NB4 (cell line): ENCODE measurements at places on chromosomes 2 and 18.

DNA sequence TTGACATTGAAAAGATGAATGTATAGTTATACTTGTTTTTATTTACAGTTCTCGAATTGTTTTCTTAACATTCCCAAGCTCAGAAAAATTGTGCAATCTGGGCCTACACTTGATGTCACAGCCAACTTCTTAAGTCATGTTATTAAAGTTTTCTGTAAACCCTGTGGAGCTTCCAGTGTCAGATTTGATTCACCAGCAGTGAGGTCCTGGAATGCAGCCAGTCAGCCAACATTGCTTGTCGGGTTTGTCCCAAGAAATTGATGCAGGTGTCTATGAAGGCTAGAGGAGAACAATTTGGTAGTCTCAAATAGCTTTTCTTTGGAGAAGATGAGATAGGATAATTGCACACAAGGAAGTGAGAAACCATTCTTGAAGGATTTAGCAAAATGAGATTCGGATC is 732.2 kb downstream of the DPP10 start:
- no peak for DNase-seq

- DNase-seq: no peak
These were observed 365 bp downstream of the NDUFB3 start for GRCh38 chr2:201072201-201072530.

DNA sequence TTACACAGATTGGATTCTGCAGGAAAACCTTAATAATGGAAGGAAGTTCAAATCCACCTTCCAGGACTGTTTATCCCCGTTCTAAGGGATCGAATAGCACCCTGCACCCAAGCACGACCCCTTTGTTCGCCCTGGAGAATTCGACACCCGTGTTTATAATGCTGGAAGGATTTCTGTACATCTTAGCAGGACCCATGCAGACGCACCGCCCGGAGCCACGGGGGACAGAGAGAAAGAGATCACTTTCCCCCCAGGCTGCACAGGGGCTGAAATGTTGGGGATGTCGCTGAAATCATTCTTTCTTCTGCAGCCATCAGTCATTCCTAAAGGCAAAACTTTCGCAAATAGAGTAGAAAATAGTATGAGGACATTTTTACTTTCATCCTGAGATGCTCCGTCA is 238.7 kb upstream of the SALL3 start:
- DNase-seq: no peak

DNA sequence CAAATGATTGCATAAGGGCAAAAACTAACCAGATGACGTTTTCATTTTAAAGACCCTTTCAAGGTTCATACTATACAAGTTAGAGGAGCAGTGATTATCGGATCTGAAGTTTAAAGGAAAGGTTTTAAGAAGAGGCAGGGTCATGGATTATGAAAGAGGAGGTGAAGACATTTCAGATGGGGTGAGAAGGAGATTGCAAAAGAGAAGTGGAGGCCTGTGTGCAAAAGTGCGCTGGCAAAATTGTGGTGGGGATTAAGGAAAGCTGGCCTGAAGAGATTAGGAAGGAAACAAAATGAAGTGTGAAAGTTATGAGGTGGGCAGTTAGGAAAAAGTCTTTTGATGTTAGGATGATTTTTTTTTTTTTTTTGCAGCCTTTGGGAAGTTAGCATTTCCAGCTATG is 935.7 kb upstream of the FAM98A start:
- peak; percentile 20 for DNase-seq

- no peak for DNase-seq
These were observed 37.0 kb downstream of the STAT4 start for GRCh38 chr2:191113761-191114160.

- no peak for DNase-seq
These were observed 104.5 kb upstream of the MCFD2 start for GRCh38 chr2:47019961-47020681.

DNA sequence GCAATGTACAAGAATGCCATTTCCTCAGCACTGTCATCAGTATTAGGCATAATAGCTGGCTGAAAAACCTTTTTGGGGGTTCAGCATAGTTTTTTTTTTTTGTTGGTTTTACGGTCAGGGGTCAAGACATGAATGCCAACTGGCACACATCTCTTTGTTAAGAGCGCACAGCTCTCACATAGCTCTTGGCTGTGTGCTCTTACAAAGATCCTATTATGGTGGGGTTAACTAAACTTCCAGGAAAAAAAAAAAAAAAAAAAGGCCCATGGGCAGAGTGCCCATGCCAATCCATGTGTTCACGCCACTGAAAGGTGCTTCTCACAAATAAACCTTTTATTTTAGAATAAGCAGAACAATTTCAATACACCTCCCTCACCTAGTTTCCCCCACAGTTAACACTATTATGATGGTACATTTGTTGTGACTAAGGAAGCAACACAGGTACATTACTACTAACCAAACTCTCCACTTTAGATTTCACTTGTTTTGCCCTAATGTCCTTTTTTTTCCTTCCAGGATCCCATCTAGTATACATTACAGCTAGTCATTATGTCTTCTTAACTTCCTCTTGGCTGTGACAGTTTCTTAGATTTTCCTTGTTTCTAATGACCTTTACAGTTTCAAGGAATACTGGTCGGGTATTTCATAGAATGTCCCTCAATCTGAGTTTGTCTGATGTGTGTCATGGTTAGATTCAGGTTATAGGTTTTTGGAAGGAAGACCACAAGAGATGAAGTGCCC is 56.3 kb downstream of the C2orf74 start:
- no peak for DNase-seq

DNA sequence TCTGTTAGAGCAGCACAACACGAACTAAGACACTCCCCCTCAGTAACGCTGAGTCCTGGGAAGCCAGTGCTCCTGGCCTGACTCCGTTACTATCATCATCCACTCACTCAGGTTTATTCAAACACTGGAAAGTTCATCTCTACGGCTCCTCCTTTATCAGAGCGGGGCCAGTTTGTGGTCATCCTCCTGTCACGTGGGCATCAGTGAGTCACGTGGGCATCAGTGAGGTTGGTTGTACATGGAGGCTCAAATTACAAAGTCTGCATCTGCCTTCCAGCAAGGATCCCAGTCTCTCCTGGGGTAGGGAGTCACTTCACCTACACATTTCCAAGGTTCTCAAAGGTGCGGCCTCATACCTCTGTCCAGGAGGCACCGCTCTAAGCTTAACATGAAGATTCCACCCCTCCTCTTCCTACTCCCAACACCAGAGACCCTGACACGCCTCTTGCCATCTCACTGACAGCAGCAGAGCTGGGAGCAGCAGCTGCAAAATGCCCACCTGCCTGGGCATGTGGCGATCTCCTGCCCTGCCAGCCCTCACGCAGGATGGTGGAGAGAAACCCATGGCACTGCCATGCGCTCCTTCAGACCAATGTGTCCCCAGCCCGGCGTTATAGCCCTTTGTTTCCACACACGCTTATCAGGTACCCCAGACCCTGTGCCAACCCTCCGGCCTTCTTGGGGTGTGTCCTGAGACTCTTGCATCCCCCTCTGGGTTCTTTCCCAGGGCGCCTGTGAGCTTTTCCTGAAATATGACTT is 99.2 kb upstream of the PTPRM start:
- DNase-seq: no peak

DNA sequence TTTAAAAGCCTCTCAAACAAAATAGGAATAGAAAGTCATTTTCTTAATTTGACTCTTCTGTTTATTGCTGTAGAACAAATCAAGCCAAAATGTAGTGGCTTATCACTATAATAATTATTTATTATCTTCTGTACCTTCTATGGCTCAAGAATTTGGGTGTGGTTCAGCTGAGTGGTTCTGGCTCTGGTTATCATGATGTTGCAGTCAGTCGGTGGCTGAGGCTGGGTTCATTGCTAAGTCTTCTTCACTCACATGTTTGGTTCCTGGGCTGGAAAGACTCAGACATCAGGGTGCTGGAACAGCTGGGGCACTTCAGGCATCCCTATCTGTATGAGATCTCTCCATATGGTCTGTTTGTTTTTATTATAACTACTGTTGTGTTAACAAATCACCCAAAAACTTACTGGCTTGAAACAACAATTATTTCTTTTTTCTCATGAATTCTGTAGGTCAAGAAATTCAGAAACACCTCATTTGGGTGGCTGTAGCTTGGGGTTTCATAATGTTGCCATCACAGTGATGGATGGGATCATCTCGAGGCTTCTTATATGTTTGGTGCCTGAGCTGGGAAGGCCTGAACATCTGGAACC is 242.6 kb upstream of the FBXO11 start:
- DNase-seq: no peak

DNA sequence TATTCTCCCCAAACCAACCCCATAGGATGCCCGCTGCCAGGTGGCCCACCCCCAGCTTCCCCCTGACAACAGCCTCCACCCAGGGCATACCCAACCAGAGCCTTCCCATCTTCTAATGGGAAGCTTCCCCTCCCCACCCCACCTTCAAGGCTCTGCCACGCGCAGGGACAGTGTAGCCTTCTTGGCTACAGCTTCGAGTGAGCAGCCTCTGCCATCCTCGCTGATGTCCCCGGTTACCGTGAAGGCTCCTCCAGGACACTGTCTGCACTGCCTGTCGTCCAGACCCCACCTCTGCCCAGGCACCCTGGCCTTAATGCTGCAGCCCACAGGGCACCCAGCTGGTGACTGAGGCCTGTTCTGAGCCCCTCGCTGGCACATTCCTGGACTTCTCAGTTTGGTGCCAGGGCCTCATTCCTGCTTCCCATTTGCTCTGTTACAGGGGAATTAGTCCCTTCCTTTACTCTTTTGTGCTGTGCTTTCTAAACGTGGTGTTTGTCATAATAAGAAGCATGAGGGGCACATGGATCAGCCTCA is 13.0 kb upstream of the ADNP2 start:
- no peak for DNase-seq
